ENCODE measurements at places on chromosomes 7 and 10.

DNA sequence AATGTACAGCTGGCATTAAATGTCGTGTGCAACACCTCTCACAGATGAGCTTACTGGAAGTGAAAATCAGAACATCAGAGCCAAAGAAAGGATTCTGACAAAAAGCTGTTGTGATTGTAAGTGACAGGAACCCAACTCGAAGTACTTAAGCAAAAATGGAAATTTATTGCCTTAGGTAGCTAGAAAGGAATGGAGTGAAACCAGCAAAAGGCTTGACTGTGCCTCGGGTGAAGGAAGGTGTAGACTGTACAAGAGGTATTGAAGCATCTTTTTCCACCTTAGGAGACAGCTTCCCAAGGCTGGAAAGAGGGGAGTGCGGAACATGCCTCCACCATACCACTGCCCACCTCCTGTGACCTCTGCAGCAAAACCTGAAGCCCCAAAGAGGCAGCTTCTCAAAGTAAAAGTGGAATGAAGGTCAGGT, 27.3 kb upstream of the ITGB1 start:
- DNase-seq = no peak

GRCh38 chr10:124671486-124672075, 72.6 kb downstream of the FAM53B start:
- no peak for DNase-seq

DNA sequence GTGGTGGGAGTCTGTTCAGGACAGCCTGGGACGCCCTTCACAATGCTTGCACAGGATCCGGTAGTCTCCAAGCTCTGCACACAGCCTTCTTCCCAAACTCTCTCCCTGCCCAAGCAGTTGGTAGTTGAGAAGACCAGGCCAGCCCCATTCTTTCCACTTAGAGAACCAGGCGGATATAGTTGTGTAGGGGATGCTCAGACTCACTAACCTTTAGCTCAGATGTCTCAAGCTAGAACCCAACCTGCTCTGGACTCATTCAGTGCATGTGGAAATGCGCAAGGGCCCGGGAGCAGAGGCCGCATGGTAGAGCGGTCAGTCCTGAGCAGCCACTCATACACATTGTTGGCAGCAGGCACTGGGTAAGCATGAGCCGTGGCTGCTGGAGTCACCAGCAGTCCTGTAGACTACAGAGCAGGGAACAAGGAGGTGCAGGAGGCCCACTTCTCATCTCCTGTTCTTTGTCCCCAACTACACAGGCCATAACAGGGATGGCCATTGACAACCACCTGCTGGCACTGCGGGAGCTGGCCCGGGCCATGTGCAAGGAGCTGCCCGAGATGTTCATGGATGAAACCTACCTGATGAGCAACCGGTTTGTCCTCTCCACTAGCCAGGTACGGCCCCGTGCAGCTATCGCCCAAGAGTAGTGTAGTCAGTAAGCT, 17.2 kb upstream of the C10orf53 start:
- no peak for DNase-seq

- DNase-seq = peak; percentile 67
Observed at GRCh38 chr10:114470956-114471905, 66.9 kb upstream of the AFAP1L2 start.

DNA sequence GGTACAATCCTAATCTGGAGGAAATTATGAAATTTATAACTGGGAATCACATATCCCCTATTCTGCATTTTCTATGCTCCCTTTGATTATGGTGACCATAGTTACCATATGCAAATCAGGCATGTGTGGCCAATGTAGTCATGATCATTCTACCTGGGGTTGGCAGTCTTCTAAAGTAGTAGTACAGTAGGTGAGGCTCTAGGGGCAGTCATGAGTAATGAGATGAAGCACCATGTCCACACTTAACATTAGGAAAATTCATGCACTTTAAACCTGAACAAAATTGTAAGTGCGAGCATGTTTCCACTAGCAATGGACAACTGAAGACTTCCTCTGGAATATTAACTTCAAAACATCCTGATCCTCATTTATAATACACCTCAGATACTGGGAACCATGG, 545.9 kb downstream of the SUGCT start:
- peak; percentile 12 for DNase-seq

- no peak for DNase-seq
Observed at GRCh38 chr7:52253953-52254352, 781.5 kb upstream of the POM121L12 start.

GRCh38 chr7:30027065-30027456, 559 bp upstream of the FKBP14 start:
- DNase-seq = no peak

DNA sequence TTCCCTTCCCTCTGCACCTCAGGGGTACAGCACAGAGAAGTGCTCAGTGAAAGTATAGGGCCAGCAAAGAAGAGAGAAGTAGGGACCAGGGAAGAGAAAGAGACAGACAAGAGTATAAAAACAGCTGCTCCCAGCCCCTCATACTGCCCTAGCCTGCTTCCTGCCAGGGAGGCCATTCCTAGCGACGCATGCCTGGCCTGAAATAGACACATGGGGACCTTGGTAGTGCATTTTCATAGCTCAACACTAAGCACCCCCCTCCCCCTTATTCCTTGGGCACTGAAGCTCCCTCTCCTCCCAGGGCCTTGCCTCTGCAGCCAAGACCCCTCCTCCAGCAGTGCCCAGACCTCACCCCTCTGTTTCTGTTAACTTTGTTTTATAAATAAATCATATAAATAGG, 64.7 kb downstream of the ZMIZ1 start:
- no peak for DNase-seq

- no peak for DNase-seq
Observed at GRCh38 chr10:70772627-70773026, 12.6 kb downstream of the TBATA start.

DNA sequence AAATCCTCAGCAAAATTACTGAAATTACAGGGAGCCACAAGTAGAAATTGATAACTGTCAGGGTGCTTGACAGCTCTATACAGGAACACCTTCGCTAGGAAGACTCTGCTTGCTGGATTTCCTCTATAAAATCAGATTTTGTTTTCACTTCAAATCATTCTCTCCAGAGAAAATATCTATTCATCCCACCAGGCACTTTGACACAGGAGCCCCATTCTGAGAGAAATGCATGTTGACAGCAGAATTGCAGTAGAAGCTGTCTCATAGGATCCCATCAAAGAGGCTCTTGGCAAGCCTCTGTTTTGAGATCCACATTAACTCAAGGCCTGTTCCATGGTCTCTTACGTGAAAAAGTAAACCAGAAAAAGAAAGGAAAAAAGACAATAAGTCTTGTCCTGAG, 116.8 kb downstream of the PDE1C start:
- no peak for DNase-seq

DNA sequence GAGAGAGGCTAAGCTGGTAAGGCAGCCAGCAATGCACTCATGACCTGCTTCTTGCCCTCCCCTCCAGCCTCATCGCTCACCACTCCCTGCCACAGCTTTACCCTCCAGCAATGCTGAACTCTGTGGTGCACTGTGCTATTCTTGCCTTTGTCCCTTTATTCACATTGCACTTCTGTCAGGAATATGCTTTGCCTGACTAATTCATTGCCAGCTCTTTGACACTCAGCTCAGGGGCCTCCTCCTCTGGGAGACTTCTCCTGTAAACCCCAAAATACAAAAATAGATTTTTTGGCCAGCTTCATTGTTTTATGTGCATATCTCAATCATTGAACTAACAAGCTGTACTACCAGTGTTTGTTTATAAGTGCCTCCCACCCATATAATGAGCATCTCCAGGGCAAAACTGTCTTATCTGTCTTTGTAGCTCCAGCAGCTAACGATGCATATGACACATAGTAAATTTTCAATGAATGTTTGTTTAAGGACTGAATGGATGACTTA, 8.2 kb downstream of the CNNM1 start:
- no peak for DNase-seq

DNA sequence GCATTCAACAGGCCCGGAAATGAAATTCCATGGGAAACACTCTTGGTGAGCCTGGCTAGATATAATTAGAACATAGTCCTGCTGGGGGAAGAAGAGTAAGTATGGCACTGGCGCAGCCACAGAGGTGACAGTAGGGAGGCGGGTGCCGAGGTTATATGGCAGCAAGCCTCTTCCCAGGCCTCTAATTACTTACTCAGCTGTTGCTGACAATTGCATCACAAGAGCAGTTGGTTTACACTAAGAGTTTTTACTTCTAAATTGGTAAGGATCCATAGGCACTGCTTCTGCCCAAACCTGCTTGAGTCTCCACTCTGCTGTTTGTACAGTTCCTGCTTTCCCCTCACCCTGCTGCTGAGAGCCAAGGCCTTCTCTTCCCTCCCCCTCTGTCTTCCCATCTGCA, 93.3 kb upstream of the DUSP5 start:
- no peak for DNase-seq

DNA sequence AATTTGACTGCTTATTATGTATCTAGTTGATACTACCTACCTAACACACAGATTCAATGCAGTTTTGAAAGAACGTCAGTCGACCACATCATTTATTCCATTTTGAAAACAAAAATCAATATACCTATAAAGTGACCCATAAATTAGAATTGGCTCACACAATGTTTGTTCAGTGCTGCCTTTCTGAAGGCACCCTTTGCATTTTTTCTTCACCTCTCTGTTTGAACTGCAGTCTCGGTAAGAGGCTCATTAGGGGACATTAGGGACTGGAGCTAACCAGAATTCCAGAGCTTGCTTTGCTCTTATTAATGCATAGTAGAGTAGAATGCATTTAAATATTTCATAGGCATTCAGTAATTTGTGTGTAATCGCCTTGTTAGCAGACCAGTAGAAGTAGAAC, 234.1 kb downstream of the FOXP2 start:
- DNase-seq = no peak

- DNase-seq = no peak
Observed at GRCh38 chr10:131858118-131858515, 42.7 kb upstream of the PPP2R2D start.

DNA sequence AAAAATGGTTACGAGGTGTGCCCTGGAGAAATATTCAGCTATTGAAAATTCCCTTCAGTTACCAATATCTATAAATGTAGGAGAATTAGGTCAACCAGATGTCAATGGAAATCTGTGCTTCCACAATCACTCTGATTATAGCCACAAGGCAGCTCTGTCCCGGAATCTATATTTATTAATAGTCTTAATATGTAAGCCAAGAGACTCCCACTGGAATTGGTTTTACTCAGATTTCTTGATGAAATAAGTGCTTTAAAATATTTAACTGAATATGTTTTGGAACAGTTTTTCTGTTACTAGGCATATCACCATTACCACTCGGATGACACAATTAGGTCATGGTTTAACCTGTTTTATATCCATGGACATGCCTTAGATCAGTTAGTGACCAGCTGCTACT, 169.6 kb downstream of the POM121L12 start:
- no peak for DNase-seq

GRCh38 chr7:107230334-107230733, 61.5 kb downstream of the HBP1 start:
- no peak for DNase-seq

DNA sequence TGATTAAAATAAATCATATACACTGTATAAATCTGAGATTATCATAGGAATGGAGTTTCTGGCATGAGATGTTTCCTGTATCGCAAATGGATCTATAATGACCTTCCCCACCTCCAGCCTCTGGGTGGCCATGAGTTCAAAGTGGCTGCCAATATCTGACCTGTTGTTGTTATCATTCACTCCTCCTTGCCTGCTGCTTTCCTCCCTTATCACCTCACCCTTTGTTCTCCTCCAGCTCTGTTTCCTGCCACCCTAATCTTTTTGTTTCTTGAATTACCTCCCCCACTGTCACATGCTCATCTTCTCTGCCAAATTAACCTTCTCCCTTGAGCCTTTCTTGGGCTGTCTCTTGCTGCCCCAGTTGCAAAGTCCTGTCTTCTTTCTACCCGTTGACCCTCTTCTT, 12.0 kb downstream of the SCD start:
- DNase-seq = no peak

- no peak for DNase-seq
Observed at GRCh38 chr7:45032421-45032820, 32.4 kb downstream of the CCM2 start.

GRCh38 chr7:36082910-36083309, 70.1 kb upstream of the EEPD1 start:
- no peak for DNase-seq

DNA sequence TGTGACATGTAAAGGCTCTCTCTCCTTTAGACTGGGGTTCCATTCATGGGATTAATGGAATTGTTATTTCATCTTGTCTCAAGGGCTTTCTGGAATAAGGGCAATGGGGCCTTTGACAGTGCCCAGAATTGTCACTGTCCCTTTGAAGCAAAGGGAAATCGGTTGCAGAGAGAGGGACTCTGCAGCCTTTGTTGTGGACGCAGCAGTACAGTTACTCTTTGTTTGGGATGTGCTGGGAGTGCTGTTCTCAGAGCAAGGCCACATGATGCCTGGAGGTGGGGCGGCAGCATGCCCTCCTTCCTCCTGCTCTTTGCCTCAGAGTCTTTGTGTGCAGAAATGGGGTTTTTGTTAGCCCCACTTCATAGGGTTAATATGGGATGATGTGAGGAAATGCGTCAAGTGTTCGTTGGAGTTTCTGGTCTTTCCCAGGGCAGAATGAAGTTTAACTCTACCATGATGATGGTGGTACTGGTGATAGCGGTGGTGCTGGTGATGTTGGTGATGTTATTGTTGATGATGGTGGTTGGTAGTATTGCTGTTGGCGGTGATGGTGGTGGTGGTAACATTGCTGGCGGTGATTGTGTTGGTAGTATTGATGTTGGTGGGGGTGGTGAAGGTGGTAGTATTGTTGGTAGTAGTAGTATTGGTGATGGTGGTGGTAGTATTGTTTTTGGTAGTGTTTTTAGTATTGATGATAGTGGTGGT, 45.3 kb downstream of the DOCK1 start:
- DNase-seq = no peak

DNA sequence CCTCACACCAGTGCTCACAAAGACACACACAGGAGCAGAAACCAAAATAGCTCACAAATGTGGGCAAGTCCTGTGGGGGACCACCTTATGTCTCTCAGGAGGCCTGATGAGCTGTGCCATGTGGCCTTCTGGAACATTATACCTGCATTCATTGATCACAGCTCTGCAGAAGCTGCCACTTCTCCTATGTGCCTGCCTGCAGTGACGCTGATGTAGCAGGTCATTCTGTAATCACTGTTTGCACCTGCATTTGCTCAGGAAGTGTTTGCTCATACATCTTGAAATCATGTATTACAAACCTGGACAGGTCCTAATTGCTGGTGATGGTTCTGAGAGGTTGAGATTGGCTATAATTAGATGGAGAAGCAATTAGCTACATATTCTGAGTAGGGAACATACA, 310.2 kb downstream of the AUTS2 start:
- DNase-seq = no peak

- no peak for DNase-seq
Observed at GRCh38 chr7:69710768-69711438, 112.6 kb downstream of the AUTS2 start.

GRCh38 chr7:100464791-100465190, 731 bp upstream of the SPACDR start:
- no peak for DNase-seq

DNA sequence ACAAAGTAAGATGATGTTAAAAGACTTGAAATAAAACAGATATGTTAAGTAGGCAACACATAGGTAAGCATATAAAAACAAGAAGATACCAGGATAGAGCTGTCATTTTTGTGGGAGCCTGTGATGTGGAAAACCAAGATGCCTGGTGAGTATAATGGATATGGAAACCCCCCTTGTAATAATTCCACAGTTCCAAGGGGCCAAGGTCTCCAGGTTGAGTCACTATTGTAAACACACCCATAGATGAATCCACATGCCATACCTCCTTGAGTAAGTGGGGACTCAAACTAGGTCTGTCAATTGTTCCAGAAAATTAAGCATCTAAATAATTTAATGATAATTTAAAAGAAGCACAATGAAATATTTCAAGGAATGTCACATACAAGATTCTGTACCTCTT, 15.9 kb downstream of the CAV1 start:
- DNase-seq = no peak

Data from SK-N-DZ (cell line).